ENCODE measurements at places on chromosomes 11 and 22.

DNA sequence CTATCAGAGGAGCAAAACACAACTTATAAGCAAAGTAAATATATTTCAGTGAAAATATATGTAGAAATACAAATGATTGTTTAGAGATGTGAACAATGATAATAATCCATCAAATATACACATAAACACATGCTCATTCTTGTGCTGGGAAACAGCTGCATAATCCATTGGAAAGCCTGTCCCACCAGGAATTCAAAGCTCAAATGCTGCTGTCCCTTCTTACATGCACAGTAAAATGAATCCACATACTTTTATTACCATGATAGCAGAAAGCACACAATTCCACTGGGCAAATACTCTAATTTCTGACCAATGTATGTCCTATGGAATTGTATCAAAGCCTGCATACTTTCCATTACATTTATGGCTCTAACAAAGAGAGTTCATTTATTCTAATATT lies 44.5 kb downstream of the SOX6 start:
- DNase-seq, result no peak

DNA sequence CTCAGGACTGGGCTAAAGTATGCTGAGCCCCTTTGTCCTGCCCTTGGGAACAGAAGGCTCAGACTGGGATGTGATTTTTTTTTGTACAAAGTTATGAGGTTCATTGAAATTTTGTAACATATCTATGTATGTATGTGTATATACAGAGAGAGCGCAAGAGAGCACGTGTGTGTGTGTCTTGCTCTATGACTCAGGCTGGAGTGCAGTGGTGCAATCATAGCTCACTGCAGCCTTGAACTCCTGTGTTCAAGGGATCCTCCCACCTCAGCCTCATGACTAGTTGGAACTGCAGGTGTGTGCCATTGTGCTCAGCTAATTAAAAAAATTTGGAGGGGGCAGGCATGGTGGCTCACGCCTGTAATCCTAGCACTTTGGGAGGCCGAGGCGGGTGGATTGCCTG lies 5.7 kb downstream of the TMEM25 start:
- DNase-seq, result peak; percentile 12

- DNase-seq, result no peak
Measured at GRCh38 chr22:36156515-36157419, 3.8 kb downstream of the APOL3 start.

GRCh38 chr11:67628710-67629385 lies 889 bp downstream of the NUDT8 start:
- no peak for DNase-seq

DNA sequence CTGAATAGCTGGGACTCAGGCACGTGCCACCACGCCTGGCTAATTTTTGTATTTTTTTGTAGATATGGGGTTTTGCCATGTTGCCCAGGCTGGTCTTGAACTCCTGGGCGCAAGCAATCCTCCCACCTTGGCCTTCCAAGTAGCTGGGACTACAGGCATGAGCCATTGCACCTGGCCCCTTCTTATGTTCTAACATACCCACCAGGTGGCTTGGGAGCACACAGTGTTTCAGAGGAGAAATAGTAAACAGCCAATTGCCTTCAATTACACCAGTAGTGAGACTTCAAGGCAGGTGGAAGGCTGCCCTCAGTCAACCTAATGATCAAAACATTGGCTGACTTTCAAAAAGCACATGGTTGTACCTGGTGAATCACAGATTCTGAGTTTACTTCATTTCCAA lies 167.2 kb downstream of the SWAP70 start:
- no peak for DNase-seq

GRCh38 chr22:20912494-20912893 lies 4.7 kb upstream of the CRKL start:
- DNase-seq, result no peak
